AG04450 (cell line): ENCODE measurements at places on chromosomes 1 and 21.

- DNase-seq, result no peak
Measured at GRCh38 chr1:103058391-103058790, 49.9 kb downstream of the COL11A1 start.

DNA sequence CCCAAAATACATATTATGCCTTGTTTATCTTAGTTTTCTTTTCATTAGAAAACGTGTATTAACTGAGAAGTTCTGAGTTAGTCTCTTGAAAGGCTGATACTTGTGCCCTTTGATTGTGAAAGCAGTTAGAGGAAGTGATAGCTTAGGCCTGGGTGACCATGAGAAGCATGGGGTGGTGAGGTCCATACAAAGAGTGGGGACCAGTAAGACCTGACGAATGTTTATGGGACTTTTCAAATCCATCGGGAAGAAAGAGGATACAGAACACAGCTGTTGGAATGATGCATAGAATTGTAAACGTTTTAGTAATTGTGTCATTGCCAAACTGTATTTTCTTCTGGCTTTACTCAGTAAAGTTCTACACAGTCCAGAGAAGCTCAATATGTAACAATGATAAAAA, 259.8 kb downstream of the LMO4 start:
- peak; percentile 36 for DNase-seq

DNA sequence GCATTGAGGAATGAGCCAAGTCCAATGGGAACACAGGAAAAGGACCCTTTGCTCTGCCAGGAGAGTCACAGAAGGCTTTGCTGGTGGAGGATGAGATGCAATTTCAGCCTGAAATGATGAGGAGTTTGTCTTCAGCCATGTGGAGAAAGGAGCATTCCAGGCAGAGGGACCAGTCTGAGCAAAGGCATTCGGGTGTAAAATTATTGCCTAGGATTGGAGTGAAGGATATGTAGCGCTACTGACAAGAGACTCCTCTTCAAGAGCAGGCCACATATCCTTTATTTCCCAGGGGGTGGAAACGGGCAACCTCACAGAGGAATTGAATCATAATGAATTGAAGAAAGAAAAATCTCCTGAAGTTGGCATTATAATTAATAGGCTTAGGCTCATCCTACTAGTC, 1.1 kb upstream of the CSF1 start:
- DNase-seq, result no peak

- DNase-seq, result no peak
Measured at GRCh38 chr1:47796626-47797025, 200.6 kb downstream of the TRABD2B start.

DNA sequence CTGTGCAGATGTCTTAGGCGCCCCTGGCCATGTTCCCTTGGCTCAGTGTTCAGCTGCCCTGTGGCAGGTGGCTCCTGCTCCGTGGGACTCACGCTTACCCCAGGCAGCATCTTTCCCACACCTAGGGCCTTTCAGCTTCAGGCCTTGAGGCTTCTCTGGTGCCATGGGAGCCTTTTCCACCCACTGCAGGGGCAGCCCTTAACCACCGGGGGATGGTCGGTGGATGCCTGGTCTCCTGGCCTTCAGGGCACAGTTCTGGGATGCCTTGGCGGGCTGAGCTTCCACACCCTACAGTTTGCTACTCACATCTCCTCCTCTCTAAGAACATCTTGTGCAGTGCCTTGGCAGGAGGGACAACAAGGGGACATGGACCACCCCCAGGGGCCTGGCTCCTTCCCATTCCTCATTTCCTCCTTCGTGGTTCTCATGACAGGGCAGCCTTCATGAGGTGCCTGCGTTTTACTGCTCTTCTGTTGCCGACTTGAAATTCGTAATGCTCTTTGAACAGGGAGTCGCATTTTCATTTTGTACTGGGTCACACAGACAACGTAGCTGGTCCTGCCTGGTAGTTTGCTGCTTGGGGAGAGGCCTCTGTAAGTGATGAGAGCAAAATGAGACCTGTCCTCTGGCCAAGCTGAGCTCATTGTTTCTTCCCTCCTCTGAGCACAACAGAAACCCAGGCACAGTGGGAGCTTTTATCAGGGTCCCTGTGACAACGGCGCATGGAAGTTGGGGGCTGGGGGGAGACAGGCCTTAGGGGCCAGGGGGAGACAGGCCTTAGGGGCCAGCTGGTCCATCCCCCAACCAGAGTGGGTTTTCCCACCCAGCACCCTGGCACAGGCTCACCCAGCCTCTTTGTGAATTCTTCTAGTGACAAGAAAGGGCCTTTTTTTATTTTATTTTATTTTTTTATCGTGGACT, 62.0 kb upstream of the NEK2 start:
- no peak for DNase-seq

- no peak for DNase-seq
Measured at GRCh38 chr1:22262583-22262982, 119.7 kb upstream of the WNT4 start.

- no peak for DNase-seq
Measured at GRCh38 chr1:241171991-241172390, 185.0 kb downstream of the RGS7 start.

GRCh38 chr1:200207711-200208126, 180.2 kb downstream of the NR5A2 start:
- no peak for DNase-seq

DNA sequence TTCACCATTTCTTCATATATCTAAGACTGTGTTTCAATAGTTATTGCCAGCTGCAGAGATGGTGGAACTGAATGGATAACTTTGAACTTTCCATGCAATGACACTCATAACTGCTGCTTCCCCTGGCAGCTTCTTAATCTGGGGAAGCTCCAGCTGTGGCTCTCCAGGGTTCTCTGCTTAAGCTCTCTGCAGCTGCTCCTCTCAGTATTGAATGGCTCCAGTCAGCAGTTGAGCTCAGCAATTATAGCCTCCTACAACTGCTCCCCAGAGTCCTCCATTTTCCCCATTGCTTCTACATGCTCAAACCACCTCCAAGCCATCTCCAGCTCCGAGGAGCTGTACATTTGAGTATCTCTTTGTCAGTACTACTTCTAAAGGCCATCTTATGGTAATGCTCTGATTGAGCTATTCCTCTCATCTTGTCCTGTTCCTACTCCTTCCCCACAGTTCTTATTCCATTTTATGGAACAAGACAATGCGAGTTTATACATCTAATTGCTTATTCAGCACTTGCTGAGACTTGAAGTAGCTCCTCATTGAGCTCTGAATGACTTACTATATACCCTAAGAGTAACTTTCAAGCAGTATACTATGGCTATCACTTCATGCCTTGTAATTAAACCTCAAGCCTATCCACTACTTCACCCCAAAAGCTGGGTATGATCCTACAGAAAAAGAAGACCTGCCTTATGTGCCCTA, 362.4 kb downstream of the NEGR1 start:
- no peak for DNase-seq

- no peak for DNase-seq
Measured at GRCh38 chr21:41973427-41973831, 19.6 kb upstream of the C2CD2 start.

DNA sequence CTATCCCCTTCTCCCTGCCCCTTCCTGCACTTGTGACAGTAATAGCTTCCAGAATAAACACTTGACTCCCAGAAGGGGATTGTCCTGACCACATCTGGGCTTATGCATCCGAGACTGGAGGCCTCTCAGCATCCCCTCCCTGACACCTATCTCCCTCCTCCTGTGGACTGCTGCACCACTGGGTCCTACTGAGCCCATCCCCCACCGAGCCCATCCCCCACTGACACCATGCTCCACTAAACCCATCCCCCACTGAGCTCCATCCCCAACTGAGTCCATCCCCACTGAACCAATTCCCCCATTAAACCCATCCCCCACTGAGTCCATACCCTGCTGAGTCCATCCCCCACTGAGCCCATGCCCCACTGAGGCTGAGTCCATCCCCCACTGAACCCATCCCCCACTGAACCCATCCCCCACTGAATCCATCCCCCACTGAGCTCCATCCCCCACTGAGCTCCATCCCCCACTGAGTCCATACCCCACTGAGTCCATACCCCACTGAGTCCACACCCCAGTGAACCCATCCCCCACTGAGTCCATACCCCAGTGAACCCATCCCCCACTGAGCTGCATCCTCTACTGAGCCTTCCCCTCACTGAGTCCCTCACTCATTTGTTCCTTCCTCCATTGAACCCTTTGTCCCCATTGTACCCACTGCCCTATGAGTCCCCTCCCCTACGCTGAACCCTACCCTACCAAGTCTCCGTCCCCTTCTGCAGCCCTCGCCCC, 5.6 kb downstream of the PDZK1IP1 start:
- no peak for DNase-seq

- no peak for DNase-seq
Measured at GRCh38 chr1:226388131-226388530, 19.8 kb downstream of the PARP1 start.

- DNase-seq, result no peak
Measured at GRCh38 chr1:34371829-34372532, 195.3 kb downstream of the C1orf94 start.

DNA sequence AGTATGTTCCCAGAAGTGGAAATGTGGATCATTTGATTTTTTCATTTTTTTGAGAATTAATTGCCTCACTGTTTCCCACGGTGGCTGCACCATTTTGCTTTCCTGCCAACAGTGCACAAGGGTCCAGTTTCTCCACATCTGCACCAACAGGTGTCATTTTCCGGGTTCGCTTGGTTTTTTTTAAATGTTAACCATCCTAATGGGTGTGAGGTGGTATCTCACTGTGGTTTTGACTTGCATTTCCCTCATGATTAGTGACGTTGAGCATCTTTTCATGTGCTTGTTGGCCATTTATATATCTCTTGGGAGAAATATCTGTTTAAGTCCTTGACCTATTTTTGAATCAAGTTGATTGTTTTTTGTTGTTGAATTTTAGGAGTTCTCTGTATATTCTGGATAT, 3.0 kb downstream of the COL6A2 start:
- no peak for DNase-seq

DNA sequence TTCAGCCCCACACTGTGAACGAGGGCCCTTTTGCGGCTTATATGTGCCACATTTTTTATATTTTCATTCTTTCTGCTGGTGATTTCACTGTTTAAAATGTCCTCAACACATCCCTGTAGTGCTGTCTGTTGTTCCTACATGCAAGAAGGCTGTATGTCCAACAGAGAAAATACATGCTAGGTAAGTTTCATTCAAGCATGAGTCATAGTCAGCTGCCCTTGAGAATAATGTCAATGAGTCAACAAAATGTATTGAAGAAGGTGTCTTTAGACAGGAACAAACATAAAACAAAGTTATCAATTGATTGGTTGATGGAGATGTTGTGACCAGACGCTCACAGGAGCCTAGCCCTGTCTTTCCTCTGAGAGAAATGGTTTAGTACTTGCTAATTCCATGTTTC, 553.4 kb downstream of the PLPP3 start:
- DNase-seq, result no peak

DNA sequence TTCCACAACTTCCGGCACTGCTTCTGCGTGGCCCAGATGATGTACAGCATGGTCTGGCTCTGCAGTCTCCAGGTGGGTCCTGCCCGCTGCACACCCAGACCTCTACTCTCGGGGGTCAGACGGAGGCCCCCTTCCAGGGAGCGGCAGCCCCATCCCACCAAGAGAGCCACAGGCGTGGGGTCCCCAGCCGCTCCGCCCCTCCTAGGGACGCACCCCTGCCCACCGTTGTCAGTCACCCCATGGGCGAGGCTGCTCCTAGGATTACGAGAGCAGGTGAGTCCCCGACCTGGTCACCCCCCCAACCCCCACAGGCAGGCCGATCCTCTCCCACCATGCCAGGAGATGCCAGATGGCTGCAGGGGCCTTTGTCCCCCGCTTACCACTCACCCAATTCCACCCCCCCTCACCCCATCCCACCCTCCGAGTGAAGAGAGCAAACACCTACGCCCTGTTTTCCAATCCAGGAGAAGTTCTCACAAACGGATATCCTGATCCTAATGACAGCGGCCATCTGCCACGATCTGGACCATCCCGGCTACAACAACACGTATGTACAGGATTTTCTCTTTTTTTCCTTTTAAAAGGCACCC, 107.0 kb downstream of the PDE9A start:
- no peak for DNase-seq

DNA sequence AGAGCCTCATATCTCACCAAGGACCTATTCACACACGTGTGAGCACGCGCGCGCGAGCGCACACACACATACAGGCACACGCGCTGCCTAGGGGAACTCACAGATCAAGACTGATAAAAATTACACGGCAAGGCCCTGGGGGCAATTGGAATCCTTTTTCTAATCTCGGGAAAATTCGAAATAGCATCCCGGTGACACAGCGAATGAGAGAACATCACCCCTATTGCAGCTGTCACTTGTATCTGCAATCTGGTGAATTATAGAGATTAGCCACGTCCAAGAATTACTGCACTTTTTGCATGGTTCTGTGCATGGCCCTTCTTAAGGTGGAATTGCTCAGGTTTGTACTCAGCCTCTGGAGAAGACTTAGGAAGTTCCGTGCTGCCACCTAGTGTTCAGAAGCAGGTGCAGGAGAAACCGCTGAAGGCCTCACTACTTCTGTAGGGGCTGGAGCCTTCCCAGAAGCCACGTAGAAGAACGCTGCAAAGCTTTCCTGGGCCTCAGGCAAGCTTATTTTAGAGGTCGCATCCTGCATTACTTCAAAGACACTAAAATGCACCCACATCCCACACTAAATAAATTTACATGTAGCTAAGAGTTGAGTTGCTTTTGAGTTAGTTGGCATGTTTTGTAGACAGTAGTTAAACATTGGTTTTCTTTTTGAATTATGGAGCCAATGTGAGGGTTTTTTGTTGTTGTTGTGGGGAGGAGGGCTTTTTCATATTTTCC, 229.2 kb upstream of the CAMK1G start:
- DNase-seq, result peak; percentile 75

- no peak for DNase-seq
Measured at GRCh38 chr1:87176514-87176913, 152.2 kb upstream of the LMO4 start.

DNA sequence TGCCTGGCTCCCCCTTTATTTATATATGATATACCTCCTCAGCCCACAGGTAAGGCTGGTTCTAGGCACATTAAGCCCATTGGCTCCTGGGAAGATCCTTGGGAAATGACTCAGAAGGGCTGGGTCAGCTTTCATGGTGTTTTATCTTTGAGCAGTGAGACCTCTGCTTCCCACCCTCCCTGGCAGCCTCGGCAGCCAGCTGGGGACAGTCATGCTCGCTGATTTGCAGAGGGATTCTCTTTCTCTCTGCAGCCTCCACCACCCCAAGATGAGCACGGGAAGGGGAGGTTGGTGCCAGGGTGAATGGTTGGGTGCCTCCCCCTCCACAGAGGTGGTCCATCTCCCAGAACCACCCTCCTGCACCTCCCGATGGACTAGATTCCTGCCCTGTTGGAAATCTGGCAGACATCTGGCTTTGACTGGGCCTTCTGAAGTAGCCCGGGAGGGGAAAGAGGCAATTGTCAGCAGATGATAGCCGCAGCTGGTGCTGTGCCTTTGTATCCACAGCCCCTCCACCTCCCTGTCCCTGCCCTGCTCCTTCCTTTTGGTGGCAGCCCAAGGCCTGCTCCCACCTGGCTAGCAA, 24.6 kb downstream of the IER5 start:
- no peak for DNase-seq
